Fibroblast of upper back skin (primary cell): ENCODE measurements at places on chromosomes 7 and 10.

GRCh38 chr10:127882391-127882790 is 10.3 kb downstream of the CLRN3 start:
- DNase-seq = no peak

- peak; percentile 92 for DNase-seq
These were observed 78.1 kb upstream of the RHEB start for GRCh38 chr7:151597541-151598444.

DNA sequence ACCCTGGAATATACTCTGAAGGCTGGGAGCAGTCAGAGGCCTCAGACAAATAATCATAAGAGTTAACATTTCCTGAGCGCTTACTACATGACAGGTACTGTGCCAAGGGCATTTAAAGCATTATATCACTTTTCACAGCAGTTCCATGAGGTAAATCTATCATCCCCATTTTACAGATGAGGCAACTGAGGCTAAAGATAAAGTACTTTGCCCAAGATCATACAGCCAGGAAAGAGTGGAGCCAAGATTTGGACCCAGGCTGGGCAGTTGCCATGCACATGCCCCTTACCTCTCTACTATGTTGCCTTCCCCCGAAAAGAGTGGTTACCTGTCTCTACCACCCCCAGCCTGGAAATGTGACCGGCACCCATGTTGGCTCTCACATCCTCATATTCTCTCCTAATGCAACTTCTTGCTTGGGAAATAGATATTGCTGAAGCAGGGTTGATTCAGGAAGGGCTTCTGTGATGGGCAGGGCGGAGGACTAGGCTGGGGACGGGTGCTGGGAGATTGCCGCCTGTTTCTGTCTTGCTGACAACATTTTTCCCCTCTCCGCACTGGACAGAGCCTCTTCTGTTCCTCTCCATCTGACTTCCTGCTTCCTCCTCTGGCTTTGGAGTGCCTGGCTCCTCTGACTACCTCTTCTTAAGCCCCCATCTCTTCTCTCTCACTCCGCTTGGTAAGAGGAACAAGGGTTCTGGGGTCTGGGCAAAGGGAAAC is 13.8 kb downstream of the SMO start:
- no peak for DNase-seq

- peak; percentile 30 for DNase-seq
These were observed 5.6 kb downstream of the PRSS2 start for GRCh38 chr7:142776206-142776844.

DNA sequence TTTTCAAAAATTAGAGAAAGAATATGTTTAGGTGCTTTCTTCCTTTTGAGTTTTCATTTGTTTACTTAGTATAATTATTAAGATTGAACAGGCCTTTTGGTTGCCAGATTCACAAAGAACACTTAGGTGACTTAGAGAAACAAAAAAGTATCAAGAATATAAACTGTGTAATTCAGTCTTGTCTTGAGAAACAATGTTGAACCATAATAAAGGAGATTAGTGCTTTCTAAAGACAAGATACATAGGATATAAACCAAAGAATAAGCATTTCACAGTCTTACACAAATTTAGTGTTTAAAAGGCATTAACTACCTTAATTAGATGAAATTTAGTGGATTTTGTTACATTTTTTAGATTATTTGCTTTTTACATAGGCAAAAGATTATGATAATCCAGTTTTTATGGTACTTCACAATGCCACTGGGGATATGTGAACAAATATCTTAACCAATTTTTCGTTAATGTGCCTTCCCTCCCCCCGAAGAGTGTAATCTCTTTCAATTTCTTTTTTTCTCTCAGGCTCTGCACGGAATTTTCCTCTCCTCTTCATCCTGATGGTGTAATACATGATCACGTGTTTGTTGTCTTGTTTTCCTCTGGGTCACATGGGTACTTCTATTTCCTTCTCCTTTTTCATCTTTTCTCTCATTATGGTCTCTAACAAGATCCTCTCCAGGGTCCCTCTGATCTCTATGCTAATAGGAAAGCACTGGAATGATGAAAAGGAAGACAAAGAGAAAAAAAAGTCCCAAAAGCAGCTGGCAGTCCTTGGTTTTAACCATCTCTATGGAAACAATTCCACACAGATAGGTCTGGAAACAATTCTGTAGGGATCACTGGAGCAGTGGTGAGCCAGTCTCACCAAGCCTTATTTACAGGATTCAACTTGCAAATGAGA is 3.7 kb upstream of the HNRNPH3 start:
- DNase-seq = peak; percentile 57

- peak; percentile 67 for DNase-seq
These were observed 142.2 kb upstream of the INSYN2A start for GRCh38 chr10:127338399-127339110.

DNA sequence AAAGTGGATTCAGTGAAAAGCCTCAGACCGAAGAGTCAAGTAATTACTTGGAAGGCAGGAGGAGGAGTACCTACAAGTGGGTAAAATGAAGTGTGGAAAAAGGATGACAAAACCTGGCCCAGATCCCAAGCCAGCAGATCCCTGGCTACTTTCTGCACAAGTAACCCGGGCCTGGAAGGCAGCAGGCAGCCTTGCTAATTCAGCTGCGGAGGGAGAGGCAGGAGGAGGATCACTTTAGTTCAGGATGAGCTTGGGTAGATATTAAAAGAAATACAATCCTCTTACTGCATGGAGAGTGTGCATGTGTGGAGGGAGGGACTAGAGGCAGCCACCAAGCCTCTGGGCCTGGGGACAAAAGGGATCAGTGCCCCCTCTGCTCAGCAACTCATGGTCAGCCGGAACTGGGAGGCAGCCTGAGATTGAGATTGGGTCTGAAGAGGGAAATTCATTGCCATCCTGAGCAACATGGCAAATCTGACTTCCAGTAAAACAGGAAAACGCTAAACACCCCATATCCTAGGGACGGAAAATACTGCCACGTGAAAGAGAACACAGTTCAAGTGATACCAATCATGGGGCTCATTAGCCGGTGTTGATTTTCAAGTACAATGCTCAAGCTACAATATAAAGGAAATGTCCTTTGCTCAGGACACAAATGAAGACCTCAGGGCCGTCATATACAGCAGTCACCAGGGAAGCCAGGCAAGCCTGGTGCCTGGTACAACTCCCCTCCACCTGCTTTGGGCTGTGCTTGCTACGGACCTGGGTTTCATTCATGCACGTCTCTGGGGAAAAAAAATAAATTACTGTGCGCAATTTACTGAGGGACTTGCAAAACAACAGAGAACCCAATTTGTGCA is 1.3 kb downstream of the AMPH start:
- DNase-seq = peak; percentile 60

DNA sequence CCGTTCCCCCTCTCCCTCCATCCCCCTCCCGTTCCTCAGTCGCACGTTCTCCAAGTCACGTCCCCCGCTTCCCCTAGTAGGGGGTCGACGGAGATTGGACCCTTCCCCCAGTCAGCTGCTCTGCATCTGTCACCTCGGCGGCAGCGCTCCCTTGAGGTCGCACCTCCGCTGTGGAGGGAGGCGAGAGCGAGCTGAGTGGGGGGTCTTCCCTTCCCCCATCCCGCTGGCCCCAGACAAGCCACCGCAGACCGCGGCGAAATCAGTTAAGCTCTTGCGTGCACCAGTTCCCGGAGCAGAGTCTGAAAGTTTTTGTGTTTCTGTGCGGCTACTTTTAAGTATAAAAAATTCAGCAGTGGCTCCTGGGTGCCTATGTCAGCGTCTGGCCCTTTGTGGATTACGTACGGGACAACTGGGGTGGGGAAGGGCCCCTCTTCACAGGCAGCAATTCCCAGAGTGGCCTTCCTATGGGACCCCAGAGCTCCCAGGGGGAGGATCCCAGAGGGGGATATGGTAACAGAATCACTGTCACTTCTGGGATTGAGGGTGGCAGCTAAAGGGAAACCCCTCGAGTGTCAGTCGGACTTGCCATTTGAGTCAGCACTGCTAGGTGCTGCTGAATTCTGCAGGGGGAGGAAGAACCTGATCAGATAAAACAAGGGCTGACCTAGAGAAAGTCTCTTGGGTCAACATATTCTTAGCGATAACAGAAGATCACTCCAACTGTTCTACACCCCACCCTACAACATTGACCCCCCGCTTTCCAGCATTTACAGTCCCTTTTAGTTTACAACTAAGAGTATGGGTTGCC is 12.5 kb upstream of the DDIT4 start:
- no peak for DNase-seq

DNA sequence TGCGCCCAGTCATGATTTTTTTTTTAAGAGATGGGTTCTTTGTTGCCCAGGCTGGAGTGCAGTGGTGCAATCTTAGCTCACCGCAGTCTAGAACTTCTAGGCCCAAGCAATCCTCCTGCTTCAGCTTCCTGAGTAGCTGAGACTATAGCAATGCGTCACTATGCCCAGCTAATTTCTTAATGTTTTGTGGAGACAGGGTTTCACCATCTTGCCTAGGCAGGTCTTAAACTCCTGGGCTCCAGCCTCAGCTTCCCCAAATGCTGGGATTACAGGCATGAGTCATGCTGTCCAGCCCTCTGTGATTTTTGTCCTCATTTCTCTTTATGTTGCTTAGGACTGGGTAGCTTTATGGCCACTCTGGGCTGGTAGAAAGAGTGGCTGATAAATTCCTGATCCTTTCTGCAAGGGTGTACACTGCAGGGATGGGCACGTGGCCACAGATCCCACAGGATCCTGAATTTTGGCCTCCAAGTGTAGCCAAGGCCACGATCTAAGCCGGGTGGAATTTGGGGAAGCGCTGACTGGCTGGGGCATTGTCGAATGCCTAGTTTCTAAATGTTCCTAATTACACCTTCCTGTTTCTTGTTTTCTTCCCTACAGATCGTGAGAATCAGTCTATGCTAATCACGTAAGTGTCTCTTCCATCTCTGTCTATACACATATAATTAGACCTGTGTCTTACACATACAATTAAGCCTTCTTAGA is 24.1 kb upstream of the MYH16 start:
- DNase-seq = no peak
